ENCODE measurements at places on chromosomes 16 and 17.
A peak's percentile ranks its signal among the peaks of the same experiment; 100 is the strongest.

GRCh38 chr16:47316442-47317015 lies 144.3 kb downstream of the ITFG1 start:
- no peak for DNase-seq

- DNase-seq: no peak
Measured at GRCh38 chr16:17491140-17491662, 20.4 kb upstream of the XYLT1 start.

GRCh38 chr17:32659419-32659842 lies 172.6 kb downstream of the CDK5R1 start:
- DNase-seq: peak; percentile 34

GRCh38 chr17:2421315-2422147 lies 20.7 kb upstream of the MNT start:
- no peak for DNase-seq

- no peak for DNase-seq
Measured at GRCh38 chr16:89341697-89342694, 124.5 kb downstream of the ZNF778 start.

GRCh38 chr17:37742116-37742761 lies 2.6 kb downstream of the HNF1B start:
- no peak for DNase-seq

DNA sequence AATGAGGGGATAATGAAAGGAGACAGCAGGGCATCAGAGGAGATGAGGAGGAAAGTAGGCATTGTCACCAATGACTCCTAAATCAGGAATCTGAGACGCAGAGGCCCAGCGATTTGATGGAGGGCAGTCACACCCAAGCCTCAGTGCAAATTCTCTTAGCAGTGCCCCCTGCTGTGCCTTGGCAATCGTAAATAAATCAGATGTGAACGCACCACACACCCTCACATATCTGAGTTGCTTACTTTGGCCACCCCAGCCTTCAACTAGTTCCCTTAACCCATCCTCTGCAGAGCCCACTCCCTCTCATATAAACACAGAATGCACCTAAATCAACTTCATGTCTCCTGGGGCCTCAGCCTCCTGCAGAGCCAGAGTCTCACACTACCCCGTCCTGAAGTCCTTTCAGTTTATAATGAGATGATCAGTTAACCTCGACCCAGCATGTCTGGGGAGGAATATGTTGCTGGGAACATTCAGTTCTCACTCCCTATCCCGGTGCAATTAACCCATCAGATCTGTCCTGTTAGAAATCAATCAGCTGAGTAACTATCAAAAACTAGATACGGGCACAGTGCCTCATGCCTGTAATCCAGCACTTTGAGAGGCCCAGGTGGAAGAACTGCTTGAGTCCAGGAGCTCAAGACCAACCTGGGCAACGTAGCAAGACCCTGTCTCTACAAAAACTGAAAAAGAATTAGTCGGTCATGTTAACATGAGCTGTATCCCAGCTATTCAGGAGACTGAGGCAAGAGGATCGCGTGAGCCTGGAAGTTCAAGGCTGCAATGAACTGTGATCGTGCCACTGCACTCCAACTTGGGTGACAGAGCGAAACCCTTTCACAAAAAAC lies 78.4 kb downstream of the SLC39A11 start:
- no peak for DNase-seq

- no peak for DNase-seq
Measured at GRCh38 chr17:8913879-8914278, 46.4 kb upstream of the PIK3R6 start.

DNA sequence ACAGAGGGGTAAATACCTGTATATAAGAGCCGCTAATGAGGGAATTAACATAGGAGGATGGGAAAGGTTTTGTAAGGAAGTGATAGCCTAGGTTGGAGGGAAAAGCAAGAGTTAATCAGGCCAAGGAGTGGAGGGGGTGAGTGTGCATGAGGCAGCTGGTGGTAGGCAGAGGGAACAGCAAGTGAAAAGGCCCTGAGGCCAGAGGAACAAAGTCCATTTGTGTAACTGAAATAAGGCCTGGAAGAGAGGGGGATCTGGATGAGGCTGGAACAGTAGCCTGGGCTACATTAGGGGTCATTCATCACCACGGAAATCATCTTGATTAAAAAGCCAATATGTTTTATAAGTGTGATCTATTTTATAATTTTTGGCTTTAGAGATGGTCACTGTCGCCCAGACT lies 45.7 kb downstream of the FZD2 start:
- no peak for DNase-seq

- no peak for DNase-seq
Measured at GRCh38 chr17:2580151-2580550, 13.3 kb upstream of the PAFAH1B1 start.

DNA sequence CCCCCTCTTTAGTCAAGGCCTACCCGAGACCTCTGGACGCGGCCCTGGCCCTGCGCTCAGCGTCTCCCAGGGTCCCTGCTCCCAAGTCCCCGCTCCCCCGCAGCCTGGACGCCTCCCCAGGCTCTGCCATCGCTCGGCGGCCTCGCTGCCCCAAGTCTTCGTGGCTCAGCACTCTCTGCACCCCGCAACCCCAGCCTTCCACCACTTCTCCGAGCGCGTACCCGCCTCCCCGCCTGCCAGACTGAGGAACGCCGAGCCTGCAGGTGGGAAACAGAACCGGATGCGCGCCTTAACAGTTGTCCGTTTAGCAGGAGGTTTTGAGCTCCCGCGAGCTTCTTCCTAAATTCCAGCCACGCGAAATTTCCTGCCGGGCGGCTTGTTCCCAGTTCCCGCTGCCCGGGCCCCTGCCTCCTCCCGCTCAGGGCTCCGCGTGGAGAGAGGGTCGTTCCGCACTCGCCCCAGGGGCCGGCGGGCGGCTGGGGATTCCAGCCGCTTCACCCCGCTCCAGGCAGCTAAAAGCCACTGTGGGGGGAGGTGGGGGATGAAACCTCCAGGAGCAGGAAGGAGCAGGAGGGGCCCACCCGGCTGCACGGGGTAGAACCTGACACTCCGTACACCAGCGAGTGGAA lies 87.7 kb downstream of the KCNJ12 start:
- no peak for DNase-seq

DNA sequence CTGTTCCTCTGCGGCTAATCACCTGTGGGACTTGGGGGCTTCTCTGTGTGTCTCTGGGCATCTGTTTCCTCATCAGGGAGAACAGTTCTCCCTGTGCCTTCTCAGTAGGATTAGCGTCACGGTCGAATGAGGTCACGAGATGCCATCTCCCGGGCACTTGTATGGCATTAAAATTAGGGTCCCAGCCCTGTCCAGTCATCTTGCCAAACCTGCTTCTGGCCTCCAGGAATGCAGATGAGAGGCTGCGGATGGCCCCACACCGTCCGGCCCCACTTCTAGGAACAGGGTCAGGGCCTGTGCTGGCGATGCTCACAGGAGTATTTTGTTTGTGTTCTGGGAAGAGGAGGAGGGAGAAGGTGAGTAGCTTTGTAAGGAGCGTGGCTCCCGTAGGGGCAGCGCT lies 58.5 kb downstream of the OR1D5 start:
- no peak for DNase-seq

GRCh38 chr16:5035909-5036227 lies 2.1 kb upstream of the NAGPA start:
- no peak for DNase-seq

DNA sequence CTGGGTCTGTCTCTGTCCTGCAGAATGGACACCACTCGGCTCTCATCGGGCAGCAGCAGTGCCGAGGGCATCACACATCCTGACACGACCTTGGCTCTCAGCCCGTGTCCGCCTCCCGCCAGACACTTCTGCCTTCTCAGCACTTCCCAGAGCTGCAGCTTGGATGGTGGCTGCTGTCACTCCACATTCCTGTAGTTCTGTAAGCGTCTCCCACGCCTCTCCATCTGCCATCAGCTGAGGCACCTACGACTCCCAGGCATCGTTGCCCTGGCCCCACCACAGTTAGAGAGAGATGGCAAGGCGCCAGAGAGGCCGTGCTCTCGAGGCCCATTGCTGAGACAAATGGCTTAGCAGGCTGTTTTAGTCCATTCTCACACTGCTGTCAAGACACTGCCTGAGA lies 195.9 kb upstream of the CHMP6 start:
- DNase-seq: no peak

DNA sequence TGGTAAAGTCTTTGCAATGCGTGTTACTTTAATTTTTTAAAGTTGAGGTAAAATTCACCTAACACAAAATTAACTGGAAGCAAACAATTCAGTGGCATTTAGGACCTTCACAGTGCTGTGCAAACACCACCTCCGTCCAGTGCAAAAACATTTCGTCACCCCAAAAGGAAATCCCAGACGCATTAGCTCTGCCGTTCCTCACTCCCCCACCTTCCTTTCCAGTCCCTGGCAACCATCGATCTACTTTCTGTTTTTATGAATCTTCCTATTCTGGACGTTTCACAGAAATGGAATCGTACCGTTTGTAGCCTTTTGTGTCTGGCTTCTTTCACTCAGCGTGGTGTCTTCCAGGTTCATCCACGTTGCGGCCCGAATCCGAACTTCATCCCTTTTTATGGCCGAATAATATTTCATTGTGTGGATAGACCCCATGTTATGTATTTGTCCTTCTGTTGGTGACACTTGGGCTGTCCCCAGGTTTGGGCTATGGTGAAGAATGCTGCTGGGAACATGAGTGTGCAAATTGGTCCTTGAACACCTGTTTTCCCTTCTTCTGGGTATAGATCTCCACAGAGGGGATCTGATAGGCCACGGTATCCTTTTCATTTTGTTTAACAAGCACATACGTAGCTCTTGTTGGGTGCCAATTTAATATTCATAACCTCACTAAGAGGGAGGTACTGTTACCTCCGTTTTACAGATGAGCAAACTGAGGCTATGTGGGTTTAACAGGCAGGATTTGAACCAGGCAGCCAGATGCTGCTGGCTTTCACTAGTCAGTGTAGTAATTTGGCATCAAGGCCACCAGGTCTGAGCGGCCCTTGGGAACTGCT lies 232.0 kb upstream of the GSE1 start:
- DNase-seq: no peak

- DNase-seq: no peak
Measured at GRCh38 chr16:50281391-50282009, 15.1 kb downstream of the ADCY7 start.

GRCh38 chr17:205148-205669 lies 23.8 kb upstream of the DOC2B start:
- no peak for DNase-seq

- DNase-seq: no peak
Measured at GRCh38 chr17:62882878-62883277, 74.8 kb upstream of the MARCHF10 start.

DNA sequence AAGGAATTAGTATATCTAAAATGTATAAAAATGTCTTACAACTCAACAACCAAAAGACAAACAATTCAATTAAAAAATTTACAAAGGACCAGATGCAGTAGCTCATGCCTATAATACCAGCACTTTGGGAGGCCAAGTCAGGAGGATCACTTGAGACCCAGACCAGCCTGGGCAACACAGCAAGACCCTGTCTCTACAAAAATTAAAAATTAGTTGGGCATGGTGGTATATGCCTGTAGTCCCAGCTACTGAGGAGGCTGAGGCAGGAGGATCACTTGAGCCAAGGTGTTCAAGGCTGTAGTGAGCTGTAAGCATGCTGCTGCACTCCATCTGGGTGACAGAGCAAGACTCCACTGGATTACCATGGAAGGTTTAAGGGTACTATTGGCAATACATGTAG lies 33.8 kb downstream of the ZNRF1 start:
- DNase-seq: no peak

DNA sequence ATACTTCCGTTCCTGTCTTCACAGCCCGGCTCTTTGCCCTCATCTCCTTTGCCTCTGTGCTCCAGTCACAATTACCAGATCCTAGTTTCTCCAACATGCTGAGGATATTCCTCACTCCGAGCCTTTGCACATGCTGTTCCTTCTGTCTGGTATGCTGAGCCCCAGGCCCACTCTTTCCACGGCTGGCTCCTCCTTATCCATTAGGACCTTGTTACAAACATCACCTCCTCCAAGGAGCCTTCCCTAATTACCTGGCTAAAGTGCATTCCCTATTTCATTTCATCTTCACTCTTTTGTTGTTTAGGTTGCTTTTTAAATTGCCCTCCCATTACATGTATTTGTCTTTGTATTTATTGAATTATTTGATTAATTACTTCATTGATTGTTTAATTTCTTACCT lies 14.9 kb upstream of the ADGRG1 start:
- no peak for DNase-seq

GRCh38 chr16:83109490-83110125 lies 482.8 kb downstream of the CDH13 start:
- DNase-seq: no peak

- DNase-seq: no peak
Measured at GRCh38 chr16:81544261-81544660, 99.7 kb downstream of the CMIP start.

DNA sequence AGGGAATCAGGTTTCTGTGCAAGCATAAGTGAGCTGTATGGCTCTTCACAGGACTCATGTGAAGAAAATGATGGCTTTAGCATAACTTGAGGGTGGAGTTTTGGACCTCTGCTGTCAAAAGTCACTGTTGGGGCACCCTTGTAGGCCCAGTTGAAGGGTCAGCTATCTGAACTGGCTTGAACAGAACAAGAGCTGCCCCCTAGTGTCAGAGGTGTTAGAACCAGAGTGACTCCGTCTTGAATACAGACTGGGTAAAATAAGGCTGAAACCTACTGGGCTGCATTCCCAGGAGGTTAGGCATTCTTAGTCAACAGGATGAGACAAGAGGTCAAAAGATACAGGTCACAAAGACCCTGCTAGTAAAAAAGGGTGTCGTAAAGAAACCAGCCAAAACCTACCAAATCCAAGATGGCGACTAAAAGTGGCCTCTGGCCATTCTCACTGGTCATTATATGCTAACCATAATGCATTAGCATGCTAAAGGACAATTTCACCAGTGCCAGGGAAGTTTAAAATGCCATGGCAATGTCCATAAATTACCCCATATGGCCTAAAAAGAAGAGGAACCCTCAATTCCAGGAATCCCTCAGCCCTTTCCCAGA lies 484.0 kb upstream of the ERCC4 start:
- no peak for DNase-seq

DNA sequence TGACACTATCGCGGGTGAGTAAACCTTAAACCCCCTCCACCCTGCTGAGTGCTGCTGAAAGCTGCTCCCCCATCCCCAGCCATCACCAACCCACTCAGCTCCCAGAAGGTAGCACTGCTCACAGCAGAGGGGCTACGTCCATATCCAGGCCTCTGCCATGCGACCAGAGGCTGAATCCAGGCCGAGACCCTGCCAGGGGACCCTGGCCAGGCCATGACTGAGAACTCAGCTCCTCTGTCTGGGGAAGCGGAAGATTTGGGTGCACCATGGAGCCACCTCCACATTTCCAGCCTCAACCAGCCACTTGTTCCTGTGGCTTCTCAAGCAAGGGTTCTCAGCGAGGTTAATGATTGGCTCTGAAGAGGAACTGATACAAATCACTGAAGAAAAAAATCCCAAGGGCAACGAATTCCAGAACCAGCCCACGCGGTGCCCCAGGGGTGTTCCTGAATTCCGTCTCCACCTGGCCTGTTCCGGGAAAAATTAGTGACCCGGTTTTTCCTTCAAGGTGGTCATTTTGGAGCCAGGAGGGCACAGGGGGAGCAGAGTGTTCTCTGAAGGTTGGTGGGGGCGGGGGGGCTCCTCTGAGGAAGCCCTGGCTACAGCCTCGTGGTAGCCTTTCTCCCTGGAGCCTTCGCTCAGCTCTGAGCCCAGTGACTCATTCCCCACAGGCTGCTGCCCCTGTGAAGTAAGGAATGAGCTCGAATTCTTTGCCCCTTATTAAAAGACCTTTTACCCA lies 9.3 kb upstream of the SLC16A5 start:
- DNase-seq: no peak

GRCh38 chr17:42428141-42428944 lies 5.3 kb upstream of the CAVIN1 start:
- DNase-seq: no peak

Data from stimulated activated CD8-positive, alpha-beta memory T cell treated with anti-CD3 and anti-CD28 coated beads, Interleukin-7, amount 100 ng/mL, for 24 hours (primary cell).